AG04450 (cell line): ENCODE measurements at places on chromosomes 4 and X.

DNA sequence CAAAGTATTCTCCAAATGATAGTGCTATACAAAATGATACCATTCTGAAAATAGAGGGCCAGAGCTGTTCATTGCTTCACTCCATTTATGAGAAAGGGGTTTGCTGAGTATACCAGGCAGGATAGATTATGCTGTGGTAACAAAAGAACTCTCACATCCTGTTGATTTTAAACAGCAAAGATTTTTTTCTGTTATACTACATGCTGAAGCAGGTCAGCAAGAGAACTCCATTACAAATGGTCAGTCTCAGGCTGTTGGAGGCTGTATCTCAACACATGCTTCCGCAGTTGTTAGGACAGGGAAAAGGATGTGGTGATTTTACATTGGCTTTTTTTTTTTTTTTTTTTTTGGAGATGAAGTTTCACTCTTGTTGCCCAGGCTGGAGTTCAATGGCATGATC is 13.7 kb upstream of the KLHL5 start:
- no peak for DNase-seq

DNA sequence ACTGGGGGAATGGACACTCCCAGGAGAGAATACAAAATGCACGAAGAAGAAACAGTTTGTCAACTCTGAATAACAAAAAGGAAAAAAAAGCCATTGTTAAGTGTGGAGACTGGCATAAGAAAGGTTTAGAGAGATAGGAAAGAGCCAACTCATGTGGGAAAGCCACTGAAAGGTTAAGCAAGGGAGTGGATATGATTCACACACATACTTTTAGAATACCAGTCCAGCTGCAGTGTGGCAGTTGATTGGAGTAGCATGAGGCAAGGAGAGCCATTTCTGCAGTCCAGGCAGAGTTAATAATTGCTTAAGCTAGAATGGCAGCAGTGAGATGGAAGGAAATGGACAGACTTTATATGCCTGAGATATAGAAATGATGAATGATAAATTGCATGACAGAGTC is 36.9 kb upstream of the ADAD1 start:
- DNase-seq: peak; percentile 39

DNA sequence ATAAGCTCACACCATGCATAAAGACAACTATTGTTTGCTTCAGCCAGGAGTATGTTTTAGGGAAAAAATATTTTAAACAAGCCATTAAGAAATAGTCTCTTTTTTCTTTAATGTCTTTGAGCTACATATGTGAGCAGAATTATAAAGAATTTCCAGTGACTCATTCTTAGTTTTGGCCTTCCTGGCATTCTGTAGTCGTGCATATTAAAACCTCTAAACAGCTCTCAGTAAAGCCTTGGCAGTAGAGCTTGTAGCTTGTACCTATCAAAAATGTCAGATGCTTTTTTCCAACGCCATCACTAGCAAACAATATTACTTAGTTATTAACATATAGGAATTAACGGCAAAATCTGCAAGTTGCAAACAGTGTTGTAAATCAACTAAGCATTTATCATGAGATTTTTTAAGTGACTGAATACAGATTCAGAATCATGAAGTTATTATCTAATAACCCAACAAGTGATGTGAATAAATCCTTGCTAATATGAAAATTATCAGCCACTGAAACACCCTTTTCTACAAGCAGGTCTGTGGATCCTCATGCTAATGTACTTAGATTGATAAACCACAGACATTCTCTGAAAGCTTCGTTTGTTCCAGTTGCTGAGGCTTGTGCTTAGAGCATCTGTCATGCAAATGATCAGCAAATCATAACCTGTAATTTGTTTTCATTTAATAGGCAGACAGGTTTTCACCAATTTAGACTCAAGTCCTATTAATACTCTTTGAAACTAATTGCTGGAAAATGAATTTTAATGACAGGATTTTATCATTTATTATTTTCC is 412.0 kb upstream of the ATOH1 start:
- DNase-seq: no peak

DNA sequence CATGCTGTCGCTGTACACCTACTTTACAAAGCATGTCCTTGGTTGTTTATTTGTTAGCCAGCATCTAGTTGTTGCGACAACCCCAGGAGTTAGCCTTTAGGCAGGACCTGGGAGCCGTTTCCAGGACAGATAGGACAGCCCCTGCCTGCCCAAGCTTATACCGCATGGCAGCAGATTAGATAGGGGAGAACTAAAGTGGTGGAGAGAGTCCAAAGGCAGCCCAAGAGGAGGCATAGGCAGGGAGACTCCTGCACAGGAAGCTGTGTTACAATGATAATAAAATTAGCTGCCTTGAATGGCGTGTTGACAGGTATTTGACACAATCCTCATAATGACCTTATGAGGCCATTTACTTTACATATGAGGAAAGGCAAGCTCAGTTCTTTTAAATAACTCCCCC is 13.0 kb downstream of the NSDHL start:
- no peak for DNase-seq

GRCh38 chrX:107574711-107575110 is 53.6 kb upstream of the PRPS1 start:
- no peak for DNase-seq

GRCh38 chrX:10064736-10065135 is 92.0 kb upstream of the CLCN4 start:
- no peak for DNase-seq

DNA sequence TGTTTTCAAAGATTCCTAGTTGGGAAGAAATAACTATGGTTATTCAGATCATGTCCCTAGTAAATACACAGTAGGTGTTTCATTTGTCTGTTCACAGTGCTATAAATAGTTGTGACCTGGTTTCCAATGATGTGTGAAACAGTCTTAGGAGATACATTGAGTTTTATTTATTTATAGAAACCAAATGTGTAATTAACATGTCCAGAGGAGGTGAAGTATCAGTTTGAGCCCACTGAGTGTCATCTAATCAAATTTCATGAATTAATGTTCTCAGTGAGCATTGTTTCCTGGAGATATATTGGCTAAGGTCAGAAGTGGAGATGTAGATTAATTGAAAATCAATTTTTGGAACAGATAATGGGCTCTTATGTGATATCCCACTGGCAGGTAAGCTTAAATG is 996.3 kb downstream of the FSTL5 start:
- DNase-seq: no peak

- no peak for DNase-seq
These were observed 259.6 kb upstream of the GPC4 start for GRCh38 chrX:133674726-133675470.

- no peak for DNase-seq
These were observed 9.7 kb upstream of the SEC24D start for GRCh38 chr4:118845552-118846050.

GRCh38 chr4:152244659-152245058 is 291.2 kb downstream of the FBXW7 start:
- DNase-seq: no peak

GRCh38 chr4:150583287-150584110 is 1.5 kb downstream of the MAB21L2 start:
- DNase-seq: no peak

- no peak for DNase-seq
These were observed 139.4 kb upstream of the CPEB2 start for GRCh38 chr4:14862891-14863290.

GRCh38 chr4:145277011-145277410 is 96.6 kb upstream of the OTUD4 start:
- no peak for DNase-seq

GRCh38 chr4:78799551-78800495 is 23.7 kb downstream of the BMP2K start:
- no peak for DNase-seq
